ENCODE measurements at places on chromosomes 16 and 17.

- no peak for DNase-seq
Measured at GRCh38 chr16:4870138-4870671, 22.9 kb downstream of the UBN1 start.

- no peak for DNase-seq
Measured at GRCh38 chr16:85302018-85302847, 190.0 kb upstream of the CIBAR2 start.

GRCh38 chr16:48538746-48539484, 71.1 kb downstream of the N4BP1 start:
- no peak for DNase-seq

GRCh38 chr17:44397479-44398440, 8.3 kb upstream of the ITGA2B start:
- DNase-seq = no peak

- DNase-seq = no peak
Measured at GRCh38 chr17:63356337-63356757, 89.8 kb downstream of the CYB561 start.

DNA sequence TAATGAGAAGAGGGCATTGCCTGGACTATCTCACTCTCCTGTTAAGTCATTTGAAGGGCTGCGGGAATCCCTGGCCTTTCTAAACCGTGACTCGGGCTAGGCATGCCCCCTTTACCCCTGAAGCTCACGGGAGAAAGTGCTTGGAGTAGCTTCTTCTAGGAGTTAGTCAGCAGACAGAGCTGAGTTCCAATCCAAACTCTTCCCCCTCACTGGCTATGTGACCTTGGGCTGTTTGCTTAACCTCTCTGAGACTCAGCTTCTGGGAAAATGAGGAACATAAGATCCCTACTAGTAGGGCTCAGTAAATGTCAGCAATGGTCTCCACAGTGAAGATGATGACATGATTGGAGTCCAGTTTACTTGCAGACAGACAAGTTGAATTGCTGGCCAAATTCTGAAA, 5.7 kb upstream of the B9D1 start:
- no peak for DNase-seq

DNA sequence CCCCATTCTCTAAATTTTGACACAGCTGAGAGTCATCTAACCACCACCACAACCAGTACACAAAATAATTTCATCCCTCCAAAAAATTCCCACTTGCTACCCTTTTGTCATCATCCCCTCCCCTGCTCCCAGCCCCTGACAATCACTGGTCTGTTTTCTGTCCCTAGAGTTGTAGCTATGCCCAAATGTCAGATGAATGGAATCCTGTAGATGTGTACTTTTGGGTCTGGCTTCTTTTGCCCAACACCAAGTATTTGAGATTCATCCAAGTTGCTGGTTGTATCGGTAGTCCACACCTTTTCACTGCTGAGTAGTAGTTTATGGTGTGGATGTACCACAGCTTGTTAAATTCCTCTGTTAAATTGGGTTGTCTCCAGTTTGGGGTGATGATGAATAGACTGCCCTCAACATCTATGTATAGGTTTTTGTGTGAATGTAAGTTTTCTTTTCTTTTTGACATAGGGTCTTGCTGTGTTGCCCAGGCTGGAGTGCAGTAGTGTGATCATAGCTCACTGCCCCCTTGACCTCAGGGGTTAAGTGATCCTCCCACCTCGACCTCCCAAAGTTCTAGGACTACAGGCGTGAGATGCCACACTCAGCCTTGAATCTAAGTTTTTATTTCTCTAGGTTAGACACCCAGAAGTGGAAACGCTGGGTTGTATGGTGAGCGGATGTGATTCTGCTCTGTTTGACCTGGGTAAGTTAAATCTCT, 14.6 kb upstream of the RMI2 start:
- DNase-seq = no peak

DNA sequence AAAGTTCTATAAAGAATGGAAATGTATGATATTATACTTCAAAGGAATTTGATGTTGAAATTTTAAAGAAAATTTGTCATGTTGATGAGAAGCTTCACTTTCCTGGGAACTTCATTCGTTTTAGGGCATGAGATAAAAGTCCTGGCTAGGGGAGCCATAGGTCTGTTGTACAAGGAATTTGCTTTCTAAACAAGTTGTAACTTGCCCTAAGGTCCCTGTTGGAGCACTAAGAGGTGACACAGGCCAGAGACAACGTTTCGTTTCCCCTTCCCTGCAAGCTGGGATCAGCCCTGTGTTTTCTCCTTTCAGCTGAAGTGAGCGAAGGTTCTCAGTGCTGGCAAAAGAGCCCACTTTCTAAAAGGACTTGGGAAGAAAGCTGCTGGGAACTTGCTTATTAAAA, 16.6 kb downstream of the PLD6 start:
- DNase-seq = no peak

DNA sequence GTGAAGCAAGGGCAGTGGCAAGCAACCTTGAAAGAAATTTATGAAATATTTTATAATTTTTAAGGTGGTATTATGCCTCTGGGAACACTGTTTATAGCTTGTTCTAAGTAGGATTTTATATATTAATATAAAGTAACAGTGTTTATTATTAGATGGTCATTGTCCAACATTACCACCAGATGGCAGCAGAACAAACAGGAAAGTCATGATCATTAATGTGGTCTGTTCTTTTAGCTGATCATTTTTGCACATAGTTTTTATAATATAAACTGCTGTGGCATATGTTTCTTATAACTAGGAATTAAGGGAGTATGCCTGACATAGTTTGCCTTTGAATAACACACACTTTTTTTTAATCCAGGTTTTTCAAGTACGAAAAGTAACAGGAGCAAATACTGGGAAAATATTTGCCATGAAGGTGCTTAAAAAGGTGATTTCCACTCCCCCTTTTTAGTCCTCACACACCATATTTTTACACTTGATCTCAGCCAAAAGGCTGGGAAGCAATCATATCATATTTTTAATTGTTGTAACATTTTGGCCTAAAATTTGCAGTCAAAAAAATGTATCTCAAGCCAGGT, 21.4 kb downstream of the RPS6KB1 start:
- DNase-seq = no peak

DNA sequence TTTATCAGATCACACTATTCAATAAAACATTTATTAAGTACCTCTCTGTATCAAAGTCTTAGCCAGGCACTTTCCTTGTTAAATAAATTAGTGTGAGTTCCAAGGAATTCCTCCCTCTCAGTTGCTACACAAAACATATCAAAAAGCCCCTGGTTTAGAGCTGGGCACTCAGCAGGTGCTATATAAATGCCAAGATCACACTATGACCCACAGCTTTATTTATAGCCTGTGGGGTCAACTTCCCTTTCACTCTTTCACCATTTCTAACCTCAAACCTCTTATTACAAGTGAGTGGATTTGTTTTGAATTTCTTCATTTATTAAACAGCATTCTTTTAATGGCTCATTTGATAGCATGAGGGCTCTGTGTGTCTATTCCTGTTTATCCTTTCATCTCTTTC, 112.6 kb upstream of the MPHOSPH6 start:
- no peak for DNase-seq

DNA sequence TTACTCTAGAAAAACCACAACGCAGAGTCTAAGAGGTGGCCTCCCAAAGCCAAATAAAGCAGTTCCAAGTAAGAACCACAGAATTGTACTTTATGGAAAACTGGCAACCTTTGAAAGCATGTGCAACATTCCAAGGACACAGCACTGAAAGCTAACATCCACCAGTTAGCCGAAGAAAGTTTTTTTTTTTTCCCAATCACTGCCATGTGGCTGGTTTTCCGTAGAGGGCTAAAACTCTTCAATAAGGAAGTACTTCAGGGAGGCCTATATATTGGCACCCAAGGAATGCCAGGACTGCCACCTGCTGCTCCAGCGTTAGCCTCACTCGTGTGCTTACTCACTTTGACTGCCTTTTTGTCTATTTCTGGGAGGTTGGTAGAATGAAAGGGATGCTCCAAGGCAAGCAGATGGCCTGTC, 25.2 kb downstream of the CEP95 start:
- no peak for DNase-seq

GRCh38 chr17:70775679-70776078, 606.3 kb downstream of the KCNJ2 start:
- no peak for DNase-seq

DNA sequence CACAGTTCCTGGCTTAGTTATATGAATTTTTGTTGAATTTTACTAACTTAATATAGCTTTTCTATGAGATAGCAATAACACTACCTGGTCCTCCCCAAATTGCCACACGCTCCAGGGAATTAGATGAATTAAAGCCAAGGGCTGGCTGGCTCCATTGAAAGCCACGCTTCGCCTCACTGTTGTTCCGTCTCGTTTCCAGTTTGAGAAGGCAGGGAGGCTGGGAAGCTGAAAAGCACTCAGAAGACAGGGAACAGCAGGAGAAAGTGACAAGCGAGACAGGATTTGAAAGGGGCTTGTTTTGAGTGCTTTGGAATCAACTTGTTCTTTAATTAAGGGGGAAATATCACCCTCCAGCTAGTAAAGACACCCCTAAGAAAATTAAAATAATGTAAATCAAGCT, 425.3 kb downstream of the CA10 start:
- DNase-seq = no peak

- DNase-seq = no peak
Measured at GRCh38 chr16:87131061-87131995, 185.9 kb downstream of the C16orf95 start.

- no peak for DNase-seq
Measured at GRCh38 chr16:27638833-27639560, 89.1 kb downstream of the KATNIP start.

- no peak for DNase-seq
Measured at GRCh38 chr16:68700831-68701230, 36.3 kb upstream of the CDH1 start.

- no peak for DNase-seq
Measured at GRCh38 chr16:11297492-11298142, 16.5 kb upstream of the PRM1 start.

GRCh38 chr17:17971431-17972125, 622 bp downstream of the TOM1L2 start:
- DNase-seq = no peak

DNA sequence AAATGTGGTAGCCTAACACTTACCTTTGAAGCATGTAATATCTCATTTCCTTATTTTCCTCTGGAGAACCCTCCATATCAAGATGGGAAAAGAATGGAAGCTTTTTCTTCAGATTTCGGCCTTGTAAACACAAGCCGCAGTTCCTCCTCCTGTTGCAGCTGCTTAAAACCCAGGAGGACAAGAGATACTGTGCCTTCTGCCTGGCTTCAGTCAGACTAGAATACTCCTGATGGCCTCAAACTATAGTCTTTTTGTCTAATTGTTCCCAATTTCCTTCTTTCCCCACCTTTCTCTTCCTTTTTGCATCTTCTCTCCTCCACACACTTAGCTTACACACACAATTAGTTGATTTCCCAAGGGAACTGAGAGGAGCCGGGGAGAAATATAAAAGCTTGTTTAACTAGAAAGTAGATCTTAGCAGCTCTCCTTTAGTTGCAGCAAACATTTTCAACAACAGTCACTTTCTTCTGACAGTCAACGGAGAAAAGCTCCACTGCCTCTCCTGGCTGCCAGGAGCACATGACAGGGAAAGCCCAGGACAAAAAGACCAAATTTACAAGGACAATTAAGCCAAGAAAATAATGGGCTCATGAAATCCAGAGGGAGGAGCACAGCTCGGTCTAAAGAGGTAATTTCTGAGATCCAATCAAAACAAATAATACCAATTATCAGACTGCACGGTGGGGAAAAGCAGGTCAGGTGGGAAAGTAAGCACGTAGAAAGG, 76.4 kb upstream of the C17orf78 start:
- peak; percentile 34 for DNase-seq

GRCh38 chr17:45131616-45132319, 547 bp downstream of the PLCD3 start:
- DNase-seq = no peak

- no peak for DNase-seq
Measured at GRCh38 chr16:11039726-11040125, 95.4 kb downstream of the CLEC16A start.

DNA sequence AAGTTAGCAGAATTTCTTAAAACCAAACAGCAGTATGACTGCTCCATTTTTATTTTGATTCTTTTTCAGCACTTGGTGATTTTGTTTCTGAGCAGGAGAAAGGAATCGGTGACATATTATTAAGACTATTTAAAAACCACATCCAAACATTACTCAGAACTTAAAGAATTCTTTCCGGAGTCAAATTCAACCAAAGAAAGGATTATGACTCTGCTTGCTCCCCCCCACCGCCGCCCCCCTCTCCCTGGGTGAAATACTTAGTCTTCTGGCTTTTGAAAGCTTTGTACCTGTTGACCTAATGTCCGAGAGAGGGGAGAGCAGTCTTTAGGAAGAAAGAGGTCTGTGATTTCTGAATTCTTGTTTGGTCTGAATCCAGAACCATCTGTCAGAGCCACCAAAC, 17.9 kb upstream of the COL1A1 start:
- no peak for DNase-seq

- DNase-seq = no peak
Measured at GRCh38 chr17:8835631-8836364, 31.7 kb downstream of the PIK3R6 start.

- DNase-seq = no peak
Measured at GRCh38 chr16:46972429-46973206, 856 bp downstream of the DNAJA2 start.

GRCh38 chr16:24978370-24978914, 36.7 kb downstream of the ARHGAP17 start:
- no peak for DNase-seq

DNA sequence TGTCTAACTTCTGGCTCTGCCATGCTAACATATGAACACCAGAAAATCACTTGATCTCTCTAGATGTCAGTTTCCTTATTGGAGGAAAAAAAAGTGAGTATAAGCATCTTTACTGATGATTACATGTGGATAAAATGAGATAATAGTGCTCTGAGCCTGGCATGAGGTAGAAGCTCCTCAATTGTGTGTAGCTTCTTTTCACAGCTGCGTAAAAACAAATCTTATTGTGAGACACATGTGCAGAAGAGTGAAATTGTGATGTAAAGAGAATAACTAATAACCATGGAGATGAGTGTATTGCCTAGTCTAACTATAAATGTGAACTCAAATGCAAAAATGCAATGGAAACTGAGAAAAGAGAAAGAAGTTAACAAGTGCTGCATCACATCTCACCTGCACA, 44.7 kb downstream of the CDH11 start:
- DNase-seq = no peak

GRCh38 chr17:27155866-27156265, 138.0 kb upstream of the WSB1 start:
- DNase-seq = no peak

GRCh38 chr16:4613636-4614570, 785 bp downstream of the UBALD1 start:
- no peak for DNase-seq

DNA sequence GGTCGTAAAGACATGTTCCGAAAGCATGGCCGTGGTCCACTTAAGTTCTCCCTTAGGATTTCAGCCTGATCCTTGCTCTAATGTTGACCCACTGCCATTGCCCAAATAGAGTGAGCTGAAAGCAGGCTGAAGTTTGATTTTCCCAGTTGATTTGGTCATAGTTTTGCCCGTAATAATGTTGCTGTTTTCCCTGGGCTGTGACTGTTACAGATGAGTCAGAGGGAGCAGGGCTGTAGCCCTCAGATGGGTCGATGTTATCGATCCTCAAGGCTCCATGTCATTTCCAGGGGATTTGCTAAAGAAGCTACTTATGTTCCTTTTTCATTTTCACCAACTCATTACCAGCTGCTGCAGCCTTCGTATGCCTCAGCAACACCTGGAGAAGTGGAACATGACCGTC, 169.0 kb upstream of the ZFHX3 start:
- no peak for DNase-seq

All from NCI-H2081 treated with DMSO at 0.1 percent for 48 hours (cell line).